EH (cell line): ENCODE measurements at places on chromosomes 3 and 15.

DNA sequence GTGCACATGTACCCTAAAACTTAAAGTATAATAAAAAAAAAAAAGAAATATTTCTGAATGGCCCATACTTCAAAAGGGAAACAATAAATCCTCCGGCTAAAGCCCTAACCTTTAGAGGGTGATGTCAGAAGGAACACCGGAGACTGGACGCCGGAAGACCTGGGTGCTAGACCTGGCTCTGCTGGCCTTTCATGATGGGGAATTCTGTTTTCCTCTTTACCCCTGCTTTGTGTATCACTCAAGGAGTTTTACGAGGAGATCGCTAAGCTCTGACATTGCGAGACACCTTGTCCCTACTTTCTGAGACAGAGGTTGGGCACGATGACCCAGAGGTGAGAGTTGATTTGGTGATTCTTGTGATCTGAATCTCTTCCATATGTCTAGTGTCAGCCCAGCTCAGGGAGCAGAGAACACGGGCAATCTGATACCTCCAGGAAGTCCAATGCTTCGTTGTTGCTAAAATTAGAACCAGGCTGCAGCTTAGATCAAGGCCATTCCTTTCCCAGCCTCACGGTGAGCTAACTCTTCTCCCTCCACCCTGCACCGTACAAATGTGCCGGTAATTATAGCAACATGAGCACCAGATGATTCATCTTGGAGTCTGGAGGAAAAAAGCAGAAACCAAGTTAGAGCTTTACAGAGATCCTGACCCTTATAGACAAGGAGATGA, 42.0 kb upstream of the CFAP161 start:
- DNase-seq = peak; percentile 96

GRCh38 chr3:127003601-127004280, 20.8 kb downstream of the PLXNA1 start:
- no peak for DNase-seq

- peak; percentile 69 for DNase-seq
Observed at GRCh38 chr3:110608566-110608965, 463.1 kb upstream of the NECTIN3 start.

GRCh38 chr15:85154061-85154460, 172.4 kb downstream of the PDE8A start:
- no peak for DNase-seq

- DNase-seq = no peak
Observed at GRCh38 chr3:44910693-44911092, 36.3 kb downstream of the TGM4 start.

GRCh38 chr15:50066202-50066601, 52.8 kb downstream of the ATP8B4 start:
- DNase-seq = peak; percentile 19
